ENCODE measurements at places on chromosomes 1 and 21.

DNA sequence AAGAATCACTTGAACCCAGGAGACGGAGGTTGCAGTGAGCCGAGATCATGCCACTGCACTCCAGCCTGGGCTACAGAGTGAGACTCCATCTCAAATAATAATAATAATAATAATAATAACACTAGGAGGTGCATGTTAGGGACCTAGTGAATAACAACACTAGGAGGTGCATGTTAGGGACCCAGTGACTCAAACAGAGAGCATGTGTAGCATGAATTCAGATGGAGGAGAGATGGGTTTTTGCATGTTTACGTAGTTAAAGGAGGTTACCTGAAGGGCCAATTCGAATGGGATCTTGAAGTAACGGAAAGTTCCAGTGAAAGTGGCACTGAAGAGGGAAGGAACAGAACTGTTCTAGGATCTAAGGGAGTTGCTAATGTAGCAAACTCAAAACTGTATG lies 7.1 kb upstream of the KCNK1 start:
- no peak for DNase-seq

DNA sequence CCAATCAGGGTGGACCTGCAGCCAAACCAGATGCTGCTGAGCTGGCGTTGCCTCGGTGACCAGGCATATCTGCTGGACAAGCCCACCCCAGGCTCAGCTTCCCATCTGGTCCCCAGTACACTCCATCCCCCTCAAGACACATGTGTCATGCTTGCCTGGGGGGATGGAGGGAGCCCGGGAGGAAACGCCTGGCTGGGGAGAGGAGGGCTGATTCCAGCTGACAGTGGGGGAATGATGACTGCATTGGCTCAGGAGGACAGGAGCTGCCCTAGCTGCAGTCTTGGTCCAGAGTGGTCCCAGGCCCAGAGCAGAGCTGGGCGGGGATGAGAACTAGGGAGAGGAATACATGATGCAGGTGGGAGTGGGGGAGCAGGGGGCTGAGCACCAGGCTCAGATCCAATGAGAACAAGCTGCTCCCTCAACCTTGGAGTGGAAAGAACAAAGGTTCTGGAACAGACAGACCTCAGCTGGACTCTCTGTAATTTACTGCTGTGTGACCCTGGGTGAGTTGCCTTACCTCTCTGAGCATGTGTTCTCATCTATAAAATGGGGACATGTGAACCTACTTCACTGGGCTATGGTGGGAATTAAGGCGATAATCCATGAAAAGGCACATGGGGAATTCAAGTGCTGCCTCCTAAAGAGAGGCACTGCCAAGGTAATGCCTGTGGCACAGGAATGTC lies 23.1 kb upstream of the ECE1 start:
- no peak for DNase-seq

- DNase-seq = no peak
Observed at GRCh38 chr1:21337928-21338572, 47.8 kb upstream of the ECE1 start.

- no peak for DNase-seq
Observed at GRCh38 chr1:223482132-223482531, 88.9 kb downstream of the CCDC185 start.

GRCh38 chr1:203239081-203239480 lies 9.6 kb upstream of the CHIT1 start:
- DNase-seq = no peak

- no peak for DNase-seq
Observed at GRCh38 chr1:6317098-6317760, 56.3 kb upstream of the GPR153 start.

GRCh38 chr1:35745124-35745730 lies 24.6 kb downstream of the CLSPN start:
- DNase-seq = no peak

- DNase-seq = no peak
Observed at GRCh38 chr1:161781995-161782394, 15.9 kb downstream of the ATF6 start.

GRCh38 chr1:87017998-87018672 lies 103.7 kb downstream of the HS2ST1 start:
- DNase-seq = no peak

- DNase-seq = no peak
Observed at GRCh38 chr1:25954282-25954938, 43.5 kb downstream of the PAFAH2 start.

- no peak for DNase-seq
Observed at GRCh38 chr1:89794406-89794805, 26.4 kb upstream of the LRRC8D start.

GRCh38 chr1:168223681-168224540 lies 1.9 kb upstream of the SFT2D2 start:
- no peak for DNase-seq

GRCh38 chr1:244297087-244297486 lies 154.6 kb downstream of the ADSS2 start:
- DNase-seq = no peak

GRCh38 chr1:93567255-93567918 lies 114.2 kb downstream of the BCAR3 start:
- no peak for DNase-seq

DNA sequence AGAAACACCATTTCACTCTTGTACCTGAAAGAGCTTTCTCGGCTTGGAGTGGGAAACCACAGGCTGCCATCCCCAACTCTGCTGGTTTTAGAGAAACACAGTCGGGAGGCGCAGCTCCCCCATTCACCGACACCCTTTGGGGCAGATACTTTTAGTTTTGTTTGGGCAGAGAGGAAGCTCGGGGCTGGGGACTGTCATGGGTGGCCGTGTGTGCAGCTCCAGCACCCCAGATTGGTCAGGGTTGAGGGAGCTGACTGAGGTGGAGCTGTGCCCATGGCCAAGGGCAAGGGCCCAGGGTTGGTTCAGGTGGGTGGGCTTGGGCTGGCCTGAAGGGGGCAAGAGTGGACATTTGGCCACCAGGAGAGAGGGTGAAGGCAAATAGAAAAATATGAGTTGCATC lies 163.1 kb downstream of the DYRK1A start:
- no peak for DNase-seq

GRCh38 chr1:230794431-230794830 lies 47.2 kb downstream of the CAPN9 start:
- DNase-seq = no peak

GRCh38 chr1:59455206-59455605 lies 158.3 kb downstream of the FGGY start:
- no peak for DNase-seq

Data from stimulated activated CD8-positive, alpha-beta memory T cell treated with anti-CD3 and anti-CD28 coated beads, Interleukin-7, amount 100 ng/mL, for 1 hour (primary cell).